NCI-H2029 (cell line): ENCODE measurements at places on chromosomes 13 and 19.
A peak's percentile ranks its signal among the peaks of the same experiment; 100 is the strongest.

DNA sequence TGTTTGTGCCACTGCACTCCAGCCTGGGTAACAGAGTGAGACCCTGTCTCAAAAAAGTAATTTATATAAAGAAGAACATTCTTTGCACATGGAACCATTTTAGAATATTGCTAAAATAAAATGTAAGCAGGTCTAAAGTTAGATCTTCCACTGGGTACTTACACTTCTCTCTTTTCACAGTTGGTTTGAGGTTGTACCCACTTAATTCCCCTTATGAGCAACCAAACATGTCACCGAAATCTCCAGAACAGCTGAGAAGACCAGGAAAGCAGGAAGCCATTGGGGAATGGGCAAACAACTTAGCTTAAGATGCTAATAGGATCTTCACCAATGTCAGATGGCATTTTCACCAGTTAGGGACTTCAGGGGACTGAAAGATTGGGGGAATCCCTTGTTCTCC is 18.8 kb downstream of the NLRP4 start:
- no peak for DNase-seq

DNA sequence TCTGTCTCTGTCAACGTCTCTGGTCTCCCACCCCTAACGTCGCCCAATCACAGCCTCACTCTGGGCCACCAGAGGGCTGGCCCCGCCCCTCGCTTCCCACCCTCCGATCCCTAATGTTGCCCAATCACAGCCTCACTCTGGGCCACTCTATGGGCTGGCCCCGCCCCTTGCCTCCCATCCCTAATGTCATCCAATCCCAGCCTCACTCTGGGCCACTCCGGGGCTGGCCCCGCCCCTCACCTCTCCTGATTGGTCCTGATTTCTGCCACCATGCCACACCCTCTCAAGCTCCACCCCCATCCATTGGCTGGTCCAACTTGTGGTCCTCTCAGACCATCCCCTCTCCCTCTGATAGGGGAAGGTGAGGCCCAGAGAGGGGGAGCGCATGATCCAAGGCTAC is 24.9 kb downstream of the CELF5 start:
- no peak for DNase-seq

DNA sequence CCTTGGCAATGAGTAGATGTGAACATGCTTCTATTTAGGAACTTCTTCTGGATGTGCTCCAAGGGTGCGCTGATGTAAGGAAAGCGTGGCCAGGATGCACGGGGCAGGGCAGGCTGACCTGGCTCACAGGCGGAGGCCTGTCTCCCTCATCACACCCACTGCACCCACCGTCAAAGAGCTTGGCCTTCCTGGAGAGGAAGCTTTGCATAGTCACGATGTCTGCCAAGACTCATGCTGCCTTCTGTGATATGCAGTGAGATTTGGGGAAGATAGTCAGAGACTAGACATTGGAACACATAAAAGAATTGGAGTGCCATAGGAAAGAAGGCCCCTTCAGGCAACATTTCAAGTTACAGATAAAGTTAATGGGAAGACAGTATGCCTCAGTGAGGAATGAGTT is 82.0 kb downstream of the MYO16 start:
- no peak for DNase-seq

- no peak for DNase-seq
Observed at GRCh38 chr19:46080561-46080960, 39.8 kb upstream of the IGFL4 start.

- peak; percentile 94 for DNase-seq
Observed at GRCh38 chr19:3055741-3056416, 6.4 kb downstream of the TLE5 start.

DNA sequence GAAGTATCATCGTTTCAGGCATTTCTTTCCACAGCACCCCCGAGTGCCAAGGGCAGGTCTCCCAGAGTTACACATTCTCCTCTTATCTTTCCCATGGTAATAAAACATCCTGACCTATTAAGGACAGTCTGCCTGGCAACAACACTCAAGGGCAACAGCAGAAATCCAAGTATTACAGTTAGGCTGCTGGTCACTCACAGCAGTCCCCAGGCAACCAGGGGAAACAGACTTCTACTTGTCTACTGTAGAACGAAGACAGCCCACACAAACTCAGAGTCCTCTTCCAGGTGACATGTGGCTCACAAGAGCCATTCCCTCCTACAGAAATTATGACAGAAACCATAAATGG is 24.3 kb downstream of the RCBTB1 start:
- DNase-seq = no peak

DNA sequence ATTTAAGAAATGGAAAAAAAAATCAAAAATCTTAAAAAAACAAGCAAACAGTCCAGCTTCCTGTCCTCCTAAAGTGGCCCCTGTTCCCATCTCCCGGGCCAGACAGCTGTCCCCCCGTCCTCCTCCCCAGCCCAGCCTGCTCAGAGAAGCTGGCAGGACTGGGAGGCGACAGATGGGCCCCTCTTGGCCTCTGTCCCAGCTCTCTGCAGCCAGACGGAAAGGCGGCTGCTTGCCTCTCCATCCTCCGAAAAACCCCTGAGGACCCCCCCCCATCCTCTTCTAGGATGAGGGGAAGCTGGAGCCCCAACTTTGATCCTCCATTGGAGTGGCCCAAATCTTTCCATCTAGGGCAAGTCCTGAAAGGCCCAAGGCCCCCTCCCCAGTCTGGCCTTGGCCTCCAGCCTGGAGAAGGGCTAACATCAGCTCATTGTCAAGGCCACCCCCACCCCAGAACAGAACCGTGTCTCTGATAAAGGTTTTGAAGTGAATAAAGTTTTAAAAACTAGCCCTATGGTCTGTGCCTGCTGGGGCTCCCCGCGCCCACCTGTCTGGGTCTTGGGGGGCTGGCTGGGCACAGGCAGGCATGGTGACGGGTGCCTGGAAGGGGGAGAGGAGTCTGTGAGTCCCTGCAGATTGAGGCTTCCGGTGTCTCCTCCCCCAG is 3.8 kb downstream of the GADD45GIP1 start:
- DNase-seq = no peak

DNA sequence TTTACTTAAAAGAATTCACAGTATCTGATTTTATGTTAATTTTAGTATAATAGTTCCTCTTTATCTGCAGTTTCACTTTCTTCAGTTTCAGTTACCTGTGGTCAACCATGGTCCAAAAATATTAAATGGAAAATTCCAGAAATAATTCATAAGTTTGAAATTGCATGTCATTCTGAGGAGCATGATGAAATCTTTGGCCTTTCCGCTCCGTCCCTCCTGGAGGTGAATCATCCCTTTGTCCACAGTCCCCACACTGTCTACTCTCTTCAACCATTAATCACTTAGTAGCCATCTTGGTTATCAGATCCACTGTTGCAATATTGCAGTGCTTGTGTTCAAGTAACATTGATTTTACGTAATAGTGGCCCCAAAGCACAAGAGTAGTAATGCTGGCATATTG is 26.9 kb downstream of the SLITRK6 start:
- DNase-seq = no peak

GRCh38 chr19:45147835-45148676 is 12.7 kb downstream of the NKPD1 start:
- no peak for DNase-seq

DNA sequence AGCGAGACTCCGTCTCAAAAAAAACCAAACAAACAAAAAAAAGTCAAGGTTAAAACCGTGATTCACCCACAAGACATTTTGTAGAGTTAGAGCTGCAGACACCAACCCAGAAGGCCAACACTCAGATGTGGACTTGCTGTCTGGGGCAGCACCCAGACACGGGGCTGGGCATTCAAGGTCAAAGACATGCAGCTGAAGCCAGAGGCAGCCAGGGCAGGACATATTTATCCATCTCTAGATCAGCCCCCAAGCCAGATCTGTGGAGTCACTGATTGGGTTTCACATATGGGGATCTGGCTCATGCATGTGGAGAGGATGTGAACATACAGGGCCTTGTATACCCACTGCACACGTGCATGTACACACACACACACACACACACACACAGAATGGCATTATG is 3.6 kb downstream of the KLK15 start:
- no peak for DNase-seq

DNA sequence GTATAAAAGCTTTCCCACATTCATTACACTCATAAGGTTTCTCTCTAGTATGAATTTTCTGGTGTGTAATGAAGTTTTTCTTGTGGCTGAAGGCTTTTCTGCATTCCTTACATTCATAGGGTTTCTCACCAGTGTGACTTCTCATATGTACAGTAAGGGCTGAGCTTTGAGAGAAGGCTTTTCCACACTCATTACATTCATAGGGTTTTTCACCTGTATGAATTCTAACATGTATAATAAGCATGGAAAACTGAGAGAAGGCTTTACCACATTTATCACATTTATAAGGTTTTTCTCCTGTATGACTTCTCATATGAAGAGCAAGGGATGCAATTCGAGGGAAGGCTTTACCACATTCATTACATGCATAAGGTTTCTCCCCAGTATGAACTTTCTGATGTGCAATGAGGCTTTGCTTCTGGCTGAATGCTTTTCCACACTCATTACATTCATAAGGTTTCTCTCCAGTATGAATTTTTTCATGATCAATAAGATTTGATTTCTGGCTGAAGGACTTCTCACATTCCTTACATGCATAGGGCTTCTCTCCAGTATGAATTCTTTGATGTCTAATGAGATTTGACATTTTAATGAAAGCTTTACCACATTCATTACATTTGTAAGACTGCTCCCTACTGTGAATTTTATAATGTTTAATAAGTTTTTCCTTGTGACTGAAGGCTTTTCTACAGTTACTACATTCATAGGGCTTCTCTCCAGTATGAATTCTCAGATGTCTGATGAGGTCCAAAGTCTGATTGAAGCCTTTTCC is 42.6 kb downstream of the ZNF527 start:
- DNase-seq = no peak

DNA sequence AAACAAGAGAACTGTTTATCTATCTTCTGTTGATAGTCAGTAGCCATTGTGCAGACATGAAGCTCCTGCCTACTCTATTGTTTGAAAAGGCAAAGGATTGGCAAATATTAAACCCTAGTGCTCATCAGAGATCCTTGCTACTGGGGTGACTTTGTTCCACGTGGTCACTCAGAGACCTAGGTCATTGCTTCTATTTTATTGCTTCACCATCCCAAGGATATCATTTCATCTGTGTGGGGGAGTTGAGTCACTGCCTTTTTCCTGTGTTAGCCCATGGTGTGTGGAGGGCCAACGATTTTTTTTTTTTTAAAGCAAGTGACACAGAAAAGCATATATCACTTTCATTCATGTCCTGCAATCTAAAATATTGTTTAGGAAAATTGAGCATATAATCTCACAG is 254.1 kb upstream of the RXFP2 start:
- DNase-seq = no peak

GRCh38 chr19:12230751-12231733 is 63.6 kb downstream of the ZNF44 start:
- DNase-seq = no peak

- DNase-seq = no peak
Observed at GRCh38 chr19:29664753-29665214, 477 bp upstream of the PLEKHF1 start.

DNA sequence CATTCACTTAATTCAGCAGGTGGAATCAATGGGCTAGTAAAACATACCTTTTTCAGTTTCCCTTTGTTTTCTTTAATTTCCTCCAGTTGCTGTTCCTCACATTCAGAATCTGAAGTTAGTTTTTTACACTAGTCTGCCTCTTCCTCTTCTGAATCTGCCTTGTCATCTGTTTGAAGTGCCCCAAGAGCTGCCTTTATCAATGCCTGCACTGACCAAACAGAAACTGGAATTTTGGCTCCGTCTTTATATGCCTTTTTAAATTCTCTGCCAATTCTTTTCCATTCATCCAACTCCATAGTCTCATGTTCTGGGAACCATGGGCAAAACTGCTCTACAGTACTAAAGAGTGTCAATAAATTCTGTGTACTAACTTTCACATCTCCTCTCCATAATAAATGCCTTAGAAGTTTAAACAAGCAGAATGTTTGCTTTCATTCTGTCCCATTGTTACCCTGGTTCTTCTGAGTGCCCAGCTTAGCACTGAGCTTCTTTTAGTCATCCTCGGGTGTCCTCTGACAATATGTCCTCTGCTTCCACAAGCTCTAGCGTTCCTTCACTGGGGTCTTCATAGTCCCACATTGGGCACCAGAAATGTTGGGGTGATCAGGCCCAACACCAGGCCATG is 154.2 kb downstream of the ZNF486 start:
- DNase-seq = peak; percentile 5

- no peak for DNase-seq
Observed at GRCh38 chr19:49017666-49018351, 918 bp upstream of the LHB start.

GRCh38 chr13:51937320-51938290 is 73.6 kb downstream of the ATP7B start:
- DNase-seq = no peak

DNA sequence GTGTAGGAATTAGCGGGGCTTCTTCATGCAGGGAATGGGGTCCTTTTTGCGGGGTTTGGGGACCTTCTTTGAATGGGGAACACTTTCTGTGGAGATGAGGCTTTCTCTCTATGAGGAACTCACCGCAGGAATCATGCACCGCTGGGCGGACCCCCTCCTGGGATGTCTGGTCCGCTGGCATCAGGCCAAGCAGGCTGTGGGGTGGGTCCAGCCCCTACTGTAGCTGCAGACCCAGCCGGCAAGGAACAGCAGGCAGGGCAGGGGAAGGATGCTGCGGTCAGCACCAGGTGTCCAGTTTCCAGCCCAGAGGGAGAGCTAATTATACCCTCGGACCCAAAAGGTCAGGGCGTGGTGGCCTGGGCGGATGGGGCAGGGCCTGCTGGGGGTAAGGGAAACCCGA is 1.8 kb downstream of the MYBPC2 start:
- no peak for DNase-seq

DNA sequence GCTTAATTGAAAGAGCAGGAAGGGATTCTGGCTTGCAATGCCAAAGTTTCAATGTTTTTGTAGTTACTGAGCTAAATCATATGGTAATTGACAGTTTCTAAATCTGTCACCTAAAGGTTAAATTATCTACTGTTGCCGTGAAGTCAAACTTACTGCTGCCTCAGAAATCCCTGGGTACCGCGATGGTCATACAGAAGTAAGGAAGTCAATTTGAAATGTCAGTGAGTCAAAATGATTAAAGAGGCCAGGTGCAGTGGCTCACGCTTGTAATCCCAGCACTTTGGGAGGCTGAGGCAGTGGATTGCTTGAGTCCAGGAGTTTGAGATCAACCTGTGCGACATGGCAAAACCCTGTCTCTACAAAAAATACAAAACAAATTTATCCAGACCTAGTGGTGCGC is 48.8 kb upstream of the TPM4 start:
- DNase-seq = no peak

GRCh38 chr13:38167164-38167822 is 182.4 kb upstream of the UFM1 start:
- DNase-seq = no peak

GRCh38 chr13:62598708-62599107 is 1183.1 kb upstream of the PCDH20 start:
- DNase-seq = no peak
